ENCODE measurements at places on chromosomes 6 and 20.

GRCh38 chr20:32672982-32673851 is 524 bp downstream of the C20orf203 start:
- peak; percentile 28 for DNase-seq

- no peak for DNase-seq
Measured at GRCh38 chr6:156109713-156110112, 654.1 kb upstream of the NOX3 start.

- no peak for DNase-seq
Measured at GRCh38 chr6:161963634-161964234, 689.9 kb upstream of the AGPAT4 start.

- no peak for DNase-seq
Measured at GRCh38 chr6:101396548-101397173, 3.2 kb downstream of the GRIK2 start.

DNA sequence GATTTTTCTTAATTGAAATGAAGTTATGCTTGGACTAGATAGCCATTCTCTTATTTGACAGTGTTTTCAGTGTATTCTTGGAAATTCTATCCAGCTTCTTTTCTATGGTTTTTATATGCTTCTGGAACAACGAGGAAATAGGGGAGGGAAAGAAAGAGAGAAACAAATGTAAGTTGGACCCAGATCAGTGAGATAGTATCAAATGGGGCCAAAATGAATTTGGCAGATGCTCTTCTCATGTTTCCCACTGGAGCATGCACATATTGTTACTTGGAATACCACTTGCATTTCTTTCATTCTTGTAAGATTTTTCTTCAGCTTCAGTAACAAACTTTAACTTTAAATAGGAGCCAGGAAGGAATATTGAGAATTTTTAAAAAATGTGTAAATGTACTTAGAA is 312.3 kb downstream of the PRL start:
- DNase-seq: no peak

GRCh38 chr20:8678098-8678776 is 390.6 kb upstream of the PLCB4 start:
- DNase-seq: no peak

GRCh38 chr6:5136851-5137250 is 51.7 kb downstream of the PPP1R3G start:
- no peak for DNase-seq

- DNase-seq: no peak
Measured at GRCh38 chr20:56628873-56629463, at the start of gene TFAP2C. TFAP2C (plus strand) TSS chr20:56629306; CDS start chr20:56629545, 239 bp downstream.

DNA sequence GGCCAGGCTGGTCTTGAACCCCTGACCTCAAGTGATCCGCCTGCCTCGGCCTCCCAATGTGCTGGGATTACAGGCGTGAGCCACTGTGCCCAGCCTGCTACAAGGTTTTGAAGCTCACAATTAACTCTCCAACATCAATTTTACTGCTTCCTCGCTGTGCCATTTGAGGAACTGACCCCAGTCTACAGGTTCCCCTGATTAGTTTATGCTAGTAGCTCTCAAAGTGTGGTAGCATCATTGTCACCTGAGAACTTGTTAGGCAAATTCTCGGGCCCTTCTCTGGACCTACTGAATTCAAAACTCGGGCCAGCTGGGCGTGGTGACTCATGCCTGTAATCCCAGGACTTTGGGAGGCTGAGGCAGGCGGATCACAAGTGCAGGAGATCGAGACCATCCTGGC is 49.4 kb downstream of the MCUR1 start:
- DNase-seq: no peak

DNA sequence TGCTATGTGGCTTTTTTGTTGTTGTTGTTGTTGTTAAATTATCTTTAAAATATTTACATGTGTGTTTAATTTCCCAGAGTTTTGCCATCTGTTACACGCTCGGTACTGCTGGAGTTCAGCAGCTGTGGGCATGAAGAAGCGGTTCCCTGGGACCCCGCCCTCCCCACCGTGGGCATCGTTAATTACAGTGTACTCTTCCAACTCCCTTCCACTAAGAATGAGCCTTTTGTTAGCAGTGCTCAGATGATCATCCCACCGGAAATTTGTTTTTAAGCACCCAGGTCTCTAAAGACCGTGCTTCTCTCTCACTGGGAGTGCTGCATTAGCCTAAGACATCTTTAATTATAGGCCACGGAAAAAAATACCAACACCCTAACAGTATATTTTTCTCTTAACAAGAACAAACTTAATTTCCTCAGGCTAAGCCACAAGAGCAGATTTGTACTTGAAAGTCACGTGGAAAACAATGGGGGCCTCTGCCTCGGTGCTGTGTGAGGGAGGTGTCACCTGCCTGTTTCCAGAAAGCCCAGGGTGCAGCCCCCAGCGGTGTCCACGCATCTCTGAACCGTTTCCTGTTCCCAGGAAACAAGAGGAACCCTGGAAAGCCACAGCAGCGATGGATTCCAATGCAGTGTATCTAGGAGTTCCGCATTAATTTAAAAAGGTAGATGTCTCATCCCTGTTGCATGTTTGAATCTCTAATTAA is 113.3 kb upstream of the FRMD1 start:
- no peak for DNase-seq

DNA sequence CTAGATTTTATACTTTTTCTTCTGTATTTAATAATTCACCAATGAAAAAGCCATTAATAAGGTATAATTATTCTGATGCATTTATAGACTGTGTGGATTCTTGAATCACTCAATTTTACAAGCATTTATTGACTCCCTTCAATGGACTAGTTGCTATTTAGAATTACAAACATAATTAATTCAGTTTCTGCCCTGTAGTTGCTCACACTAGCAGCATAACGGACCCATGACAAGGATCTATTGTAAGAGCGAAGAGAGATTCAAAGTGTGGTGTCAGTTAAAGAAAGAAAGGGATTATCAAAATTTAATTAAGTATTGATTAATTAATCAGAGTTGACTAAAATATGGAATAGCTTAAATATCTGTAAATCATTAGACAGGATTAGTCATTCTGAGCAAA is 602.6 kb upstream of the PTCHD4 start:
- no peak for DNase-seq

- DNase-seq: no peak
Measured at GRCh38 chr20:10954908-10955580, 281.2 kb upstream of the JAG1 start.
